DMS153 (cell line): ENCODE measurements at places on chromosomes 5 and 9.

DNA sequence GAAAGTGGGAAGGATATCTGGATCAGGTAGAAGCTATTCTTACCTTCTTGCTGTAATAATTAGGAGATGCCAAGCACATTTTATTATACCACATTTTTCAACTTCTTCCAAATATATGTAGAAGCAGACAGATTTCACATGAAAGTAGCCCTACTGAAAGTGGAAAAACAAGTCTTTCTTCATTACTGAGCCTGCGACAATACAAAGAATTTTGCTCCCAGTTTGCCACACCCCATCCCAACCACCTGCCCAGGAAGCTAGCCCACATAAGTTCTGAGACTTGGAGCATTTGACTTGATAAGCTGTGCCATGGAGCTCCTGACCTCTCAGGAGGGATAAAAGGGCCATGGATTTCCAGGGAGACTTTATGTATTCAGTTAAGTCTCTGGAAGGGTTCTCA lies 249.1 kb upstream of the ADCY2 start:
- DNase-seq = no peak

- peak; percentile 65 for DNase-seq
Observed at GRCh38 chr9:134135343-134136117, at the start of gene WDR5. Gene WDR5, plus strand, starts transcription at chr9:134136082. Its CDS starts 3,796 bp downstream, at chr9:134139878.

DNA sequence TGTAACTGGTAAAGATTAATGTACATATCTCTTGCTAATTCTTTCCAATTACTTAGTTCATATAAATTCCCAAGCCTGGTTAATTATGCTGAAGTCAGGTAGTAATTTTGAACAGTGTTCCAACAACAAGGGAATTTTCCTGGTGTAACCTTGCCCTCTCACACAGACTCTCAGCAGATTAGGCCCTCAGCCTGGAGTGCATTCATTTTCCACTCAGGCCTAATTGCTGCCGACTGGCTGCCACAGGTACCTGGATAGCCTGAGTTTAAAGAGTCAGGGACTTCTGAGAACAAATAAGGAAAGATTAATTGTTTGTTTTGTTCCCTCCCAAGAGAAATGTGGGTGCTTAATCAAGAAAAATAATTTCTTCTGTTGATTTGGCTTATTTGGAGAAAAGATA lies 71.4 kb downstream of the PPIC start:
- DNase-seq = peak; percentile 2

DNA sequence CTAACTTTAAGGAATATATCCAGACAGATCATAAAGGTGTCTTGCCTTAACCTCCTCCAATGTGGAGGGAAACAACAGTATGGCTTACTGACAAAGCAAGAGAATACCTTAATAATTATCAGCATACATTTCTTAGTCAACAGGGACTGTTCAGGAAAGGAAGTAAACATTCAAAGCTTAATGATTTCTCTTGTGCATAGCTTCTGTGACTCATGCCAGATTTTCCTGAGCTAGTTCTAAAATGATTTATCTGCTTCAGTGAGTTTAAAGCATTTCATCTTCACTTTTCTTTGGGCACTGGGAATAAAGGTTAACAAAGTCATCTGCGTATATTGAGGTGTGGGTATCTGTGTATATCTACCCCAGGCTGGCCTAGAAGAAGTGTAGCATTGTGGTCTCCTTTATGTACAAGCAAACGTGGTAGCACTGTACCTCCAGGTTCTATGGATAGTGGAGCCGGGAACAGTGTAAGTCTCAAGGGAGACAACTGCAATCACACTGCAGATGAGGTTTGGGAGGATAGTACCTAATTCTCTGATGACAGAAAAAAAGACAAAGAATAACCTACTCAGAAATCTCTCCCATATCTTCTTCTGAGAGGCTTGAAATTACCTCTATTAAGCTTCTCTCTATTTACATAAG lies 284.1 kb downstream of the HCN1 start:
- DNase-seq = no peak

GRCh38 chr9:86665416-86665815 lies 281.9 kb downstream of the GAS1 start:
- DNase-seq = no peak

- no peak for DNase-seq
Observed at GRCh38 chr5:96566833-96567587, 95.2 kb upstream of the CAST start.
